Esophagus squamous epithelium (tissue), 5 donors: ENCODE measurements at places on chromosomes 7 and 10.

- DNase-seq, result no peak
Measured at GRCh38 chr10:72626444-72626754, 520 bp upstream of the MICU1 start.

- no peak for DNase-seq
Measured at GRCh38 chr7:7798510-7798909, 80.1 kb upstream of the RPA3 start.

DNA sequence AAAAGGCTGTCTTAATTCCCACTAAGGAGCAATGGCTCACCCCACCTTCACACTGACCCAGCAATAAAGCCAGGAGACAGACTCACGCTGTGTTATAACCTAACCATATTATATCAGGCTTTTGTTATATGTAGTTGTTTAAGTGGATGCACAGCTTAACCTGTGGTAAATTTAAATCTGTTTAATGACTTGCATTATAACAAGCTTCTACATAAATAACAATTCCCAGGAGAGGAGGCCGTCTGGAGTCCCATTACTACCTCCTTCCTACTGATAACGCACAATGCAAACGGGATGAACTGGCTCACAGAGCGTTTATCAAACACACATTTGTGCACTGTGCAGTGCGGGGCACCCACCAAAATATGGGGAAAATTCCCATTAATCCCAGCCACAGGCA is 102.1 kb upstream of the MGMT start:
- DNase-seq, result no peak

DNA sequence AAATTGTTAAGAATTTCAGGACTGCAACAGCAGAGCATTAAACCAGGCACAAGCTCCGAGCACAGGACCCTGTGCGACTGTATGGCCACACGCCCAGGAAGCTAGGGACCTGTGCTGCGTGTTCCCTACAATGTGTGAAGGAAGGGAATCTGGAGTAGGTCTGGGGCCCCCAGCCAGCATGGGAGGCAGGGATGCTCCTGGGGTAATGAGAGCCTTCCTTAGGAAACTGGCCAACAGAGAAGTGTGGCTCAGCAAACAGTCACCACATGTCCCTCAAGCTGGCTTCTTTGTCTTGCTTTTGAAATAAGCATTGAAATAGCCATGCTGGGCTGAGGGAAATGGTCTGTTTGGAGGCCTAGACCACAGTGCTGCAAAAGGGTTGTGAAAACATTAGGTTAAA is 8.2 kb downstream of the BLNK start:
- DNase-seq, result no peak

DNA sequence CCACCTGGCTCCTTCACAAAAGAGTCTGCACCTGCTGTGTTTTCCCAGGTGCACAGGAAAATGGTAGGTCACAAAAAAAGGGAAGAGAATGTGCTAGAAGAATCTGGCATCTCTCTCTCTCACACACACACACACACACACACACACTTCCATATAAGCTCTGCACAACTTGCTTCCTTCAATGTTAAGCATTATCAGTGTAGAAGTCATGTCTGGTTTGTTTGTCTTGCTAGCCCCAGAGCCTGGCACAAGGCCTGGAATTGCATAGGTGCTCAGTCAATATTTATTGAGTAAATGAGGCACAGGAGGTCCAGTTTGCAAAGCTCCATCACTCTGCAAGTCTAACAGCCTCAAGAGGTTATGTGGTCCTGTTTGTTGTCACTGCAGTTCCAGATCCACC is 867.3 kb upstream of the AUTS2 start:
- DNase-seq, result no peak

- DNase-seq, result no peak
Measured at GRCh38 chr7:39212876-39213275, 235.2 kb downstream of the POU6F2 start.

DNA sequence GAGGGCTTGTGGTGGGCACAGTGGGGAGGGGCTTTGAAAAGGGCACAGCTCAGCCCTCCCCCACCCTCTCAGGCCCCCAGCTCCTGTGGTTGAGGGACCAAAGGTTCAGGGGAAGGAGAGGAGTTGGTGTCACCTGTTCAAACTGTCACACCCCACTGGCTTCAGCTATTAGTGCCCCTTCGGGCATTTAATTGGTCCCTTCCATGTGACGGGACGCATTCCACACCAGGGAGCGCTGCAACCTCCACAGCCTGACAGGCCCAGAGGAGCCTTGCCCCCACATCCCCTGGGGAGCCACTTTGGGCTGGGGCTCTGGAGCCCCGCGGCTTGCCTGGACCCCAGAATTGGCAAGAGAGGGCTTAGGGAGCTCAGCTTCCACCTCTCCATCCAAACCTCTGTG is 75.7 kb downstream of the C10orf105 start:
- DNase-seq, result no peak

- DNase-seq, result no peak
Measured at GRCh38 chr10:78579995-78580394, 488.8 kb upstream of the ZMIZ1 start.

DNA sequence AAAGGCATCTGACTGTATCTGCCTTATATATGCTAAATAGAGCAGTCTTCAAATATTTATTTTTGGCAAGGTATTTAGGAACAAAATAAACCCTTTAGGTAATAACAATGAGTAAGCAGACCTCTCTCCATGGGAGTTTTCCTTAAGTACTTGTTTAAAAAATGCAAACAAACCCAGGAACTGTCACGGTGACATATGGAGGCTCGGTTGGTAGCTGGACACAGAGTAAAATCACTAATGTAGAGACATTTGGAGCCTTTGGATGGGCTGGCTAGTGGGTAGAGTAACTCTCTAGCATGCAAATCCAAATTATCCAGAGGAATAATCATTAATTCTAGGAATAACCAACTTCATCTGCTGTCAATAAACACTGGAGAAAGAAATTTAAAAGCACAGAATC is 71.6 kb upstream of the LAMB4 start:
- DNase-seq, result no peak

GRCh38 chr7:120729245-120729644 is 128.7 kb downstream of the TSPAN12 start:
- DNase-seq, result no peak

DNA sequence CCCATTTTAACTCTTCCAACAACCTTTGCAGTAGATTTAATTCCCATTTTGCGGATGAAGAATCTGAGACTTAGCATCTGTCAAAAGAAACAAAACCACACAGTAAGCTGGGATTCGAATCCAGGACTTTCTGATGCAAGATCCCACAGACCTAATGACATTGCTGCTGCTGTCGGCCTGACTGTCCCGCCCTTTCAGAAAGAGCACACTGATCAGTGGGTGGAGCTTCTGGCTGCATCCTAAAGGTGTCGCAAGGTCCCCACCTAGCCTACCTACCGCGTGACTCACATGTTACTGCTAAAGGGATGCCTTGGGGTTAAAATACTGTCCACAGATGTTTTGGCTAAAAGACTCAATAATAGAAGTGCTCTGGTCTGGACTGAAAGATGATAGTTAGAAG is 134.7 kb downstream of the EMX2 start:
- DNase-seq, result no peak

DNA sequence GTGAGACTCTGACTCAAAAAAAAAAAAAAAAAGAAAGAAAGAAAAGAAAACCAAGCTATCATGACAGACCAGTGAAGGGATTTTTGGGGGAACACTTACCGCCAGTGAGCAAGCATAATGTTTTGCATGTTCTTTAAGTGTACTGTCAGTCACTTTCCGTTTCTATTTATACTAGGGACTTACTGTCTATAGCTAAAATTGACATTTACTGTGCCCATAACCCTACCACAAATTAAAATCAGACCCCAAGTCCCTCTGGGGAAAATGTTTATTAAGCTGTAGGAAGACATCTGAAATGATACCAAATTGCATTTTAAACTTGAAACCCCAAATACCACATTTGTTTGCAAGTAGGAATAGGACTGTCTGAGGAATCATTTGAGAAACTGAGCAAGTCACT is 252.8 kb downstream of the TRIL start:
- DNase-seq, result no peak

- DNase-seq, result no peak
Measured at GRCh38 chr7:92915348-92915747, 79.0 kb upstream of the CDK6 start.

DNA sequence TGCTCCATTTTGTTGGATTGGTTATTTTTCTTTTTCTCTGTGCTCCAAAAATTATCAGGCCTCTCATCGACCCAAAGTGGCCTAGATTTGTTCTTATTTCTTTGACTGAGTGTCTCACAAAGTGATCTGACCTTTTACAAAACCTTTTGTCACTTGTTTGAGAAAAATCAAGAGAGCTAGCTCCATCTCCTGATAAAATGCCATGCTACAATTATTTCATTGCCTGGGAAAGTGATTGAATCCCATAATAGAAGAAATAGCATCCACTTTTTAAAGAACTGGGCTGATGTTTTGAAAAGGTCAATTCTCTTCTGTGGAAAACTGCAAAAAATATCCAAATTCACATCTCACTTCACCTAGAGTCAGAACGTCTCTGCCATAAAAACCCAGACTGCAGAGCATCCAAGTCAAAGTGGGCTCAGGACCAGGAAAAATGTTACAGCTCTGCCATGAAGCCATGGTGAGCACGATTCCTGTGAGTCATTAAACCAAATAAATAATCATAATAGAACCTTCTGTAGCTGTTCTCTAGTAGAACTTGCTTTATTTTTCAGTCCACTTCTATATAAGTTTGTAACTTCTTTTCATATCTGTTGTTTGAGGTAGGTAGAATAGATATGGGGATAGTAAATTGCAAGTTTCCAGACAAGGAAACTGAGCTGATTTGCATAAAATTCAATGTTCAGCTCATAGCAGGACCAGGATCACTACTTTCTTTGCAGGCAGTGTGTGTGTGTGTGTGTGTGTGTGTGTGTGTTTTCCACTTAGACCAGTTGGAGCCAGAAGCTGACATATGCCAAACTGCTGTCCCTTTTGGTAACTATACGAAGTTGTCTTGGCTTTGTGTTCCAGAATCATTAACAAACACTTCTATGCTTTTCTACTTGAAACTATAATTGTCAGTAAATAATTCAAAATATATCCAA is 632.5 kb upstream of the ANKRD30A start:
- DNase-seq, result no peak

DNA sequence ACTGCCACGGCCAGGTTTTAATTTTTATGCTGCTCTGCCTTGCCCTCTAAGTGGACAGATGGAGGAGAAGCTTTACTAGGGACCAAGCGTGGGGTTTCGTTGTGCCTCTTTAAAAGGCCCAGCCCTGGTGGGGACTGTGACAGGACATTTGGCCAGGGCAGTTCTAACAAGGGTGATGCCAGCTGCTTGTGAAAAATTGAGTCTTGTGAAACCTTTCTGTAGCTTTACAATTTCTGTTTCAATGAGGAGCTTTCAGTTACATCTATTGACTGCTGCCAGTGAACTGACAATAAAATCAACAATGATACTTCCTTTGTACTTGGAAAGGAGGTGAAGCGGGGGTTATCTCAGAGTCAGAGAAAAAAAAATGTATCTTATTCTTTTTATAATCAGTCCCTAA is 233.1 kb upstream of the CSTF2T start:
- no peak for DNase-seq

GRCh38 chr10:76112826-76113150 is 681.4 kb downstream of the LRMDA start:
- no peak for DNase-seq

DNA sequence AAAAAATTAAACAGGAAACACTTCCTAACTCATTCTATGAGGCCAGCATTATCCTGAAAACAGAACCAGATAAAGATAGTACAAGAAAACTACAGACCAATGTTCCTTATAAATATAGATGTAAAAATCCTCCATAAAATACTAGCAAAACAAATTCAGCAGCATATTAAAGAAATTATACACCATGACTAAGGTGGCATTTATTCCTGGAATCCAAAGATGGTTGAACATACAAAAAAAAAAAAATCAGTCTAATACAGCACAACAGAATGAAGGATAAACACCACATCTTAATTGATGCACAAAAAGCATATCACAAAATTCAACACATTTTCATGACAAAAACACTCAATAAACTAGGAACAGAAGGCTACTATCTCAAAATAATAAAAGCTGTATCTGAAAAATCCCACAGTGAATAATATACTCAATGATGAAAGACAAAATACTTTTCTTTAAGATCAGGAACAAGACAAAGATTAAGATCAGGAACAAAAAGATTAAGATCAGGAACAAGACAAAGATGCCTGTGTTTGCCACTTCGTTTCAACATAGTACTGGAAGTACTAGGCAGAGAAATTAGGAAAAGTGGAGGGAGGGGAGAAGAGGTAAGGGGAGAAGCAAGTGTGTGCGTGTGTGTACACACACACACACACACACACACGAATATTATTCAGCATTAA is 95.6 kb downstream of the SNX13 start:
- no peak for DNase-seq

DNA sequence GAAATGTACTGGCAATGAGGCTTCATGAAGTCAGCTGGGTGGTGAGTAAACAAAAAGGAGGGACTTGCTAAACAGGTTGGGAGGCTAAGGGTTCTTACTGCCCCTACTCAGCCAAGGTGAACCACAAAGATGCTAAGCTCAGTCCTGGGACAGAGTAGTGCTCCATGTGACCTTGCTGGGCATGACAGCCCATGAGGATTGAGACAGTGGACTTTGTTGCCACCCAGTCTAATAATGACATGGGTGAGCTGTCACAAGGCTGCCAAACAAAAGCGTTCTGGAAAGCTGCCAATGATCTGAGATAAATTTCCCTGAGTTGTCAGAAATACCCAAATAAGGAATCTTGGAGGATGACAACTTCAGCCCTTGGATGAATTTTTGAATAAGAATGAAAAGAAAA is 75.2 kb downstream of the CLEC2L start:
- no peak for DNase-seq

DNA sequence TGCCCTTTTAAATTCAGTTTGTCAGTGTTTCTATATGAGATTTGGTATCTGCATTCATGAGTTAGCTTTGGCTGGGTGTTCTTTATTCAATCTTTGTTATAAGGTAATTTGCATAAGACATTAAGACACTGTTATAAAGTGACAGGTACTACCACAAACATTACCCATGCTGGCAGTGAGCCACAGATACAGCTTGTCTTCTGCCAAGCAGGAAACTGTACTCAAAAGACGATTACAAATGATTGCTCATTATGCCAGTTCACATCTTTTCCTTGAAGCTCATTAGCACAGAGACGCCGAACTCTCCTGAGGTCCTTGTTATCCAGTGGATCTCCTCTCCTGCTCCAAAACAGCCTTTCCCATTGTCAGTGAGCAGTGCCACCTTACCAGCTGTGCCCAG is 30.4 kb downstream of the AMPH start:
- DNase-seq, result no peak

GRCh38 chr7:152176797-152177196 is 151.3 kb downstream of the GALNT11 start:
- no peak for DNase-seq
